ENCODE measurements at places on chromosomes 1 and 21.

DNA sequence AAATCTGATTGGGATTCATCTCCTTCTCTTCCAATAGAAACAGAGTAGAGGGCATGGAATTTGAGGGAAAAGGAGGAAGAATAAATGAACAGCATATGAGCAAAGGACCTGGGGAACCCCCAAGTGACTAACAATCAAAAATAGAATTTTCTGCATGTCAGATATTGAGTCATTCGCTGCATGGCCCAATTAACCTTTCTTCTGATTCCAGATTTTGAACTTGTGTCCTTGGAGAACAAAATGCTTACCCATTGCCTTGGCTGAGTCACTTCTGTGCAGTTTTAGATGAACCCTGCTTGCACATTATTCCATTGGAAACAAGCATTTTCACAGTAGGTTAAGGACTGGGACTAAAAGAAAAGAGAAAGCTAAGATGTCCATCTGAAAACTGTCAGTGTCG is 390.5 kb downstream of the ST6GALNAC3 start:
- DNase-seq = no peak

DNA sequence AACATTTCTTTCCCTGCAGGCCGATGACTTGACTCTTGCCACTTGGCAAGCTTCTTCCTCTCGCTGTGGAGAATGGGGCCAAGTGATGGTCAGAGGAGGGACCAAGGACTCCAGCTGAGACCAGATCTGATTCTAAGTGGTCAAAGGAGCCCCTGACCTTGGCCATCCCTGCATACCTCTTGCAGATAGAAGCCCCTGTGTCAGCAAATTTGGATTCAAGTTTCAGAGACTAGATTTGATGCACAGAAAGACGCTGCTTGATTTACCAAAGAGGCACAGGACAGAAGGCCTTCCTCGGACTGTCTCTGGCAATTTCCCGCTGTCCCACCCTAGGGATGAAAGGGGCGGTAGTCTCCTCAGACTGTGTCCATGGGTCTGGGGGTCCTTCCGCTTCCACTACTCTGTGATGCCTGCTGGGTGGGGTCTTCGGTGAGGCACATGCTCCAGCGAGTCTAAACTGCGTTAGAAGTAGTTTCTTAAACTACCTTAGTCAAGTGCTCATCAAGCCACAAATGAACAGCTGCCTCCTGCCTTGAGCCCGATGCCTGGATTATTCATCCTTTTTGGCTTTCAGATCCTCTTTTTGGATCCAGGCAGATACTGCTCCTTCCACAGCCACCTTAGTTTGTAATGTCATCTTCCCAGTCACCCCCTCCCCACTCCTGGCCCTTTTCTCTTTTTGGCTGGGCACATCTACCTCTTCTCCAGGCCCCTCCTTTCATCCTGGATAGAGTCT is 31.8 kb upstream of the RBM15 start:
- no peak for DNase-seq

DNA sequence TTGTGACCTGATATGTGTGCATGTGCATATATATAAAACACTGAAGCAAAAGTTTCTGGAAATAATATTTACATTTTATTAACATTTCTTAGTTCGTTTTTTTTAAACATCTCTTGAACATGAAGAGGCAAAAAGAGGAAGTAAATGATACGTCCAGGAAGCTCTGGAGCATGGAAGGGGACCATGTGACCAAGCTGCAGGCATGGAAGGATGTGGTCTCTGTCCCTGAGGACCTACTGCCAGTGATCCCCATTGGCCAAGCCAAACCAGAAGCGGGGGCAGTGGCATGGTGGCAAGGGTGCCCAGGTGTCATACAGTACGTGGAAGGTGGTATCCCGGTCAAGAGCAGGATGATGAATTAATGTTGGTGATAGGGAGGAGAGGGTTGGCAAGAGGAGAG is 268.3 kb upstream of the PROX1 start:
- no peak for DNase-seq

DNA sequence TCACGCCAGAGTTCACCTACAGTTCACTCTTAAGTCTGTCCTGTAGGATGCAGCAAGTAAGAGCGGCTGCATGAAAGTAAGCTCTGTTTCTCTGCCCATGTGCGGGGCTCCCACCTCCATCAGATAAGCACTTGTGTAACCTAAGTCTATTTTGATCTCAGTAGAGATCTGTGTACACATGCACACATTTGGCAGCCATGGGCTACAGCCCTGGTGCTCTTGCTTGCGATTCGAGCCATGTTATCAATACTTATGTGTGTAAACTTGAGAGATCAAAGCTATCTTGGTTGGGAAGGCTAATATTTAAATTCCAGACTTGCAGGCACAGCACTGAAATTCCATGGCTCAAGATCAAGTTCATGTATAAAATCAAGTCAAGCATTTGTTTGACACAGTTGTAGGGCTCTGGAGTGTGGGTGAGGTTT is 244.7 kb upstream of the FGGY start:
- DNase-seq = no peak

GRCh38 chr1:154747740-154748404 is 122.2 kb downstream of the KCNN3 start:
- DNase-seq = no peak

GRCh38 chr1:246271516-246271915 is 235.6 kb downstream of the SMYD3 start:
- no peak for DNase-seq

- DNase-seq = no peak
Measured at GRCh38 chr1:7267493-7267892, 482.2 kb downstream of the CAMTA1 start.

- DNase-seq = no peak
Measured at GRCh38 chr1:12811409-12811784, 19.8 kb downstream of the PRAMEF11 start.

DNA sequence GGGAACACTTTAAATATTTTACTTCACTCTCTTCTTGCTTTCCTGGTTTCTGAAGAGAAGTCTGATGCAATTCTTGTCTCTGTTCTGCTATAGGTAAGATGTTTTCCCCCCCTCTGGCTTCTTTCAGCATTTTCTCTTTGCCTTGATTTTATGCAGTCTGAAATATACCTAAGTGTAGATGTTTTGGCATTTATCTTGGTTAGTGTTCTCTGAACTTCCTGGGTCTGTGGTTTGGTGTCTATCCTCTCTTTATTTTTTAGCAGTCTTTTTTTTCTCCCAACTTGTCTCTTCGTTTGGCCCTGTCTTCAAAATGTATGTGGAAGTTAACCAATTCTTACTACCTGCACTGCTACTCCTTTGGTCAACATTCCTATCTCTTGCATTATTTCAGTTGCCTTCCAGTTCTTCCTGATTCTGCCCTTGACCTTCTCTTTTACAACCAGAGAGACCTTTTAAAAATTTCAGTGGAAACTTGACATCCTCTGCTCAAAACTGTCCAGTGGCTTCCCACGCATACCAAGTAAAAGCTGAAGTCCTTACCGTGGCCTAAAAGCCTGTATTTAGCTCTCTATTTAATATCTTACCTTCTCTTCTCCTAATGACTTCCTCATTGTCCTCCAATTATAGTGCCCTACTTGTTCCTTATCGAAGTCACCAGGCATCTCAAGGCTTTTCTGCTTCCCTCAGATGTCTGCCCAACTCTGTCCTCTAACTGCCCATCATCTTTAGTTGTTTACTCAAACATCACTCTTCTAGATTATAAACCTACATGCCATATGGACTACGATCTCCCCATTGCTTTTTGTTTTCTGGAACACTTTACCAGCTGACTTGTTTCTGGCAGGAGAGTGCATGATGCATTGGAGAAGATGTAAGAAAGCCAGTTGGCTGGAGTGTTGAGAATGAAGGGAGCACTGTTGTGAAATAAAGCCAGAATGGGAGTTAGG is 40.9 kb downstream of the RAP1A start:
- no peak for DNase-seq
